ENCODE measurements at places on chromosomes 2 and 18.
A peak's percentile ranks its signal among the peaks of the same experiment; 100 is the strongest.

- no peak for DNase-seq
Measured at GRCh38 chr2:14706201-14706600, 73.7 kb downstream of the LRATD1 start.

DNA sequence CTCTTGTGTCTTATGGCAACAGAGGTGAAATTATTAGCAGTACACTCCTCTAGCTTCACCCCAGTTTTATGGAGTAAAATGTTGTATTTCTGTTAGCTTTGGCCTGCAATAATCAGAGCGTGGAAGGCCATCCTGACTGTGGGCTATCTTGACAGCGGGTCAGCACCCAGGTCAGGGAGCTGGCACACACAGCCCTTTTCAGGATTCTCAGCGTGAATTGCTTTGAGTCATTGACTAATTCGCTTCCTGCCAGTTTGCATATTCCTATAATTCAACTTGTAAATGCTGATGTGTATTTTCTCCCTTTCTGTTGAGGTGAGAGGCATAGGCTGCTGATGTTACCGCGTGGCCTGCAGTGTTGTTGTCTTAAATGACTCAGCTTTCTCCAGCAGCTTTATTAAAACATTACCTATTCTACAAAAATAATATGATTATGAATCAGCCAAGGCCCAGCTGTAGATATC lies 109.6 kb upstream of the EML6 start:
- DNase-seq: no peak

GRCh38 chr2:173290046-173290445 lies 64.6 kb upstream of the CDCA7 start:
- no peak for DNase-seq

DNA sequence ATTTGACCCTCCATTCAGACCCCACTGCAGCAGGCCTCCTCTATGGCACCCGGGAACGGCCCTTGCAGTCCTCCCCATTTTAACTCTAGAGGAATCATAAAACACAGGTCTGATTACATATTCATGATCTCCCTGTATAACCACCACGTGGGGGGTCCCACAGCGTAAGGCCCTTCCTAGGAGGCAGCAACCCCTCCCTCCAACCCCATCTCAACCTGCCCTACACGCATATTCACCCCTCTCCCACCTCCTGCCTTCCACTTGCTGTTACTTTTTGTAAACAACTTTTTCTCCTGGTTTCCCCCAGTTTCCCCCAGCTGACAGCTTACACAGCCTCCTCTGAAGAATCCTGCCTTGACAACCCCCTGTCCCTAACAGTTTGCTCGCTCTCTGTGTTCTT lies 85.1 kb upstream of the FOXI3 start:
- no peak for DNase-seq

GRCh38 chr18:32771871-32772580 lies 797 bp downstream of the KLHL14 start:
- DNase-seq: no peak

DNA sequence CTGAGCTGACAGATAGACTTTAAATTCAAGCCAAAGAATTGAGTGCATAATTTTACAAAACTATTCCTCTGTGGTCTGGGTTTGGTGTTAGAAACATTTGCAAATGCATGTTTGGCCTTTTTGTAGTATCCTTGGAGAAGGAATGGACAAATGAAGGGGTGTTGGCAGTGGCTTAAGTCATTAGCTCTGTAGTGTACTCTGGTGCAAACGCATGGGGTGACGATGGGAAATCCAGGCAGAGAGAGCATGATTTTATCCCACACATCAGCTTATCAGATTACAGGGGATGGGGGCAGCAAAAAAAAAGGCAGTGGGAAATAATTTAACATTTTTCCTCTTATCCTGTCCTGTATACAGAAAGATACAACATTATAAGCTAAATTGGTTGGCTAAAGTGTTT lies 320.6 kb downstream of the ZNF516 start:
- DNase-seq: no peak

- no peak for DNase-seq
Measured at GRCh38 chr2:121098556-121098955, 186.4 kb downstream of the TFCP2L1 start.

DNA sequence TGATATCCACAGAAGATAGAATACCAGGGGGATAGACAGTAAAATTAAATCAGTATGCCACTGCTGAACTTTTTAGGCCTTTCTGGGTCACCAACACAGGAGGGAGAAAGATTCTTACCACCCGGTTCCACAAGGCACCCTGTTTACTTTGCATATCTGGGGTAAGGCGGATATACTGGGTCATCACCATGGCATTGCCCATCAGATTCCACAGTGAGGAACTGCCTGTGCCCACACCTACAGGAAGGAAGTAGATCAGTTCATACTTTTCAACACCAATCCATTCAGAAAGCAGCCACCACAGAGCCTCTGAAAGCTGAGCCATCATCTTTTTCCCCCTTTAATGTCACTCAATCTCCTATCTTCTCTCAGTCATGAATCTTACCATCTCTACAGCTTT lies 2.0 kb downstream of the LMAN2L start:
- DNase-seq: peak; percentile 12

DNA sequence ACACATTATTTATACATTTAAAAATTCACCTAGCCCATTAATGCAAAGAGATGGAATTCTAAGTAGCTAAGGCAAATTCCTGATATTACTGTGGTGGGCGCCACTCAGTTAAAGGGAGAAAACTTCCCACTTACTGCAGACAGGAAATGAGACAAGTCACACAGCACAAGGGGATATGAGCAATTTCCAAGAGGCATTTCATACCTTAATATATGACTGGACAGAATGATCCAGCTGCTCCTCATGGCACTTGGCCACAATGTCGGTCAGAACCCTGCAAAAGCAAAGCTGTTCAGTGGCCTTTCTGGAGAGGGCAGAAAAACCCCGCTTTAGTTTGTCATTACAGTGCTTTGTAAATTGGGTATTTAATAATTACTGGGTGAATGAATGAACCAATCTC lies 121.4 kb upstream of the CCDC195 start:
- DNase-seq: peak; percentile 5

- DNase-seq: no peak
Measured at GRCh38 chr2:205654878-205655605, 27.3 kb upstream of the NRP2 start.

GRCh38 chr2:43943809-43944452 lies 51.9 kb downstream of the LRPPRC start:
- no peak for DNase-seq

DNA sequence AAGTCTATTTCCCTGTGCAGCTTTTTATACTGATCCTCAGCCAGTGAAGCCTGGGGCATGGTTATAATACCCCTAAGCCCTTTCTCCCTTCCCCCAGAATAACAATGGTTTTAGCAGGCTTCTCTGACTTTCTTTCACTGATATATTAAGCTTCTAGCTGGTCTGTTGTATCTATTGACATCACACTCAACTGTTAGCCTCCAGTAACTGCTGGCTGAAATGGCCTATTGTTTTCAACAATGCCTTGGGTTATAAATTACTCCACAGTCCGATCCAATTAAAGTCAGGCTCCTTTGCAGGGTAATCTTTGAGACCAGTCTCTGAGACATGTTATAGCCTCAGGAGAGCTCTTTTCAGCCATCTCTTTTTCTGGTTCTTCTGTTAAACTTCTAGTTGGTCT lies 2.9 kb upstream of the SLC9A4 start:
- DNase-seq: no peak

DNA sequence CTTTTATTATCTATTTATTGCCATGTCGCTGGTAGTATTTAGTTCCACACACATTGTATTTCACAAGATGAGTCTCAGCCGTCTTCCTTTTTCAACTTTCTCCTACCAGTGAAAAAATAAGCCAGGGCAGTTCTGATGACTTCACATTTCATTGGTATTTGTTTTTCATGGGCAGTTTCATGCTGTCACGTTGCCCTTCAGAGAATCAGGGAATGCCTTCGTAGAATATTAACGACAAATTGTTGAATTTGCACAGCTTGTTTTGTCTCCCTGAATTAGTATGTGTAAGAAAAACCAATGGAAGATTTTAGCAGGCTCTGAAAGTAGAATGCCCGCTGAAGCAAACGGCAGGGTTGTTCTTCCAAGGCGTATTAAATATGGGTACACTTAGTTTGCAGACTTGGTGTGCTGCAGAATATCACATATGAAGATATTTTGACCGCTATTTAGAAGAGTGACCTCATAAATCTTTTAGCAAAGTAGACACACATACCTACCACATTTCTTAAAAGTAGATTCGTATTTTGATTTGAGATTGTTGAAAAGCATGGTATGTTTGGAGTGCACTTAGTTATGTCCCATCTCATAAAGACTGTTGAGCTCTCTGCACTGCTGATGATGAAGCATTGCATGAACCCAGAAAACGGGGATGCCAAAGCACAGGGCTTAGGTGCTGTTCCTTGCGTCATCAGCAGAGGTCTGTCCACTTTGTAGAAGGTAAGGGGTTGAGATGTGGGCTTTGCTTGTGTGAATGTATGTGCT lies 2.9 kb downstream of the NEDD4L start:
- no peak for DNase-seq

- DNase-seq: peak; percentile 35
Measured at GRCh38 chr2:152585830-152586484, 131.3 kb downstream of the PRPF40A start.

GRCh38 chr2:24843330-24843860 lies 50.2 kb downstream of the CENPO start:
- no peak for DNase-seq

- no peak for DNase-seq
Measured at GRCh38 chr2:110732422-110733413, at the start of gene ACOXL. Gene ACOXL (plus strand): TSS chr2:110732573. CDS start chr2:110768390, 35,817 bp downstream.

DNA sequence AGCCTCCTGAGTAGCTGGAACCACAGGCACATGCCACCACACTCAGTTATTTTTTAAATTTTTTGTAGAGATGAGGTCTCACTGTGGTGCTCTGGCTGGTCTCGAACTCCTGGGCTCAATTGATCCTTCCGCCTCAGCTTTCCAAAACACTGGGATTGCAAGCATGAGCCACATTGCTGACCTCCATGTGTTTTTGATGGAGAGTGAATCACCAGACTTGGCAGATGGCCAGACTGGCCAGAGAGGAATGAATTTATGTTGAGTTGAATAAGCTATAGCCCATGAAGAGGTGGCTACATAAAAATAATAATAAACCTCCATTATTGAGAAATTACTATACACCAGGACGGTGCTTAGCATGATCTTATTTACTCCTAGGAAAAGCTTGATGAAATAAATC lies 91.5 kb downstream of the MREG start:
- DNase-seq: no peak

DNA sequence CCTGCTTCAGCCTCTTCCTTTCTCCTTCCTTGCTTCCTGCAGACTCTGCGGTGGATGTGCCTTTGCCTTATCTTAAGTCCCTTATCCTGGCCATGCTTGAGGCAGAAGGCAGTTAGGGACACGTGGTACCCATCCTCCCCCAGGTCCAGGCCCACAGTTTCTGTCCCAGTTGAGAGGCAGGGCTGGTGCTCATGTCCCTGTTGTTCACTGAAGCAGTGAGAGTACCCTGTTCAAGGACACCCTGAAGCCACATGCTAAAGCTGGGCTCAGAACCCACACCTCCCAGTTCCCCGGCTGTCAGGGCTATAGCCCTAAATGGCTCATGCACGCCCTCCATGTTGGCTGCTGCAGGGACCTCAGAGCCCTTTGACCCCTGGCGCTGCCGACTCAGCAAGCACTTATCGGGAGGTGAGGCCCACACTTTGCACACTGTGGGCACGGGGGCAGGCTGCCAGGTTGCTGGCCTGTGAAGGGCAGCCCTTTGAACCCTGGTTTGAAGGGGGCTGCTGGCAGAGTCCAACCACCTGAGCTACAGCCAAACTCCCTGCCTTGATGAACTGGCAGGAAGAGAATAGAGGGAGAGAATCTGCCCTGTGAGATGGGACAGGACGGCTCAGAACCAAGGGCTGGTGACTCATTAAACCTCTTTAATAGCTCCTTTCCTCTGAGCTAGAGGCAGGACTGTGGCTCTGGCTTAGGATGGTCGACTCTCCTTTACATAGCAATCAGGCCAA lies 6.3 kb downstream of the KHK start:
- no peak for DNase-seq

DNA sequence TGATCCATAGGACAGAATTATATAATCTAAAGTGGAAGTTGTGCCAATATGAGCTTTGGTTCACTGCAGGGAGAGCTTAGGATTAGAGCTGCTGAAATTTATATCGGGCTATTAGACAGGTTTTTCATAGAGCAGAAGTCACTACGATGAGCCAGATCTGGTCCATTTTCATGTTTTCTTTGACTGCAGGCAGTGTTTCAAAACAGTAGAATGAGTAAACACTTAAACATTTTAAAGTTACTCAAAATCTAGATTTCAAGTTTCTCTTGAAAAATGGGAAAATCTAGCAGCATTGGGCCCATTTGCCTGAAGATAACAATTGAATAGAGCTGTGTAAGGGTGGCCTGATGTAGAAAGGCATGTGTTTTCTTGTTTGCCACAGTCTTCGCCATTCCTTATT lies 14.5 kb upstream of the ADAM23 start:
- DNase-seq: no peak

GRCh38 chr2:109582928-109583895 lies 30.6 kb downstream of the SEPTIN10 start:
- peak; percentile 1 for DNase-seq

DNA sequence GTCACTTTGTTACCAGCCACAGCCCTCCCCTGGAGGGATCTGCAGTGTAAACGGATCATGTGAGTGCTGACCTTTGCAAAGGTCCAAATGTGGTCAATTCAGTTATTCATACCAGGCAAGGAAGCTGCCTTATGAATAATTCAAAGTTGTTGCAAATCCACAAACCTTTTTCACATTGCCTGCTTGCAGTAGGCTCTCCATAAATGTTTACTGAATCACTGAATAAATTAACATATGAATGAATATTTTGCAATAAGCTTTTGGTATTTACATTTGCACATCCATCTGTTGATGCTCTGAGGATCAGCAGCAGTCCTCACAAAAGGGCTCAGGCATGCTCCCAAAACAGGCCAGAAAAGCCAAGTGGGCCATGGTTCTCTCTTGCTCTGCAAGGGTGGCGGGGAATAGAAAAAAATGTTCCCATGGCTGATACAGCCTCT lies 156.8 kb downstream of the VAPA start:
- no peak for DNase-seq

- no peak for DNase-seq
Measured at GRCh38 chr18:58226429-58226828, 182.4 kb downstream of the NEDD4L start.

DNA sequence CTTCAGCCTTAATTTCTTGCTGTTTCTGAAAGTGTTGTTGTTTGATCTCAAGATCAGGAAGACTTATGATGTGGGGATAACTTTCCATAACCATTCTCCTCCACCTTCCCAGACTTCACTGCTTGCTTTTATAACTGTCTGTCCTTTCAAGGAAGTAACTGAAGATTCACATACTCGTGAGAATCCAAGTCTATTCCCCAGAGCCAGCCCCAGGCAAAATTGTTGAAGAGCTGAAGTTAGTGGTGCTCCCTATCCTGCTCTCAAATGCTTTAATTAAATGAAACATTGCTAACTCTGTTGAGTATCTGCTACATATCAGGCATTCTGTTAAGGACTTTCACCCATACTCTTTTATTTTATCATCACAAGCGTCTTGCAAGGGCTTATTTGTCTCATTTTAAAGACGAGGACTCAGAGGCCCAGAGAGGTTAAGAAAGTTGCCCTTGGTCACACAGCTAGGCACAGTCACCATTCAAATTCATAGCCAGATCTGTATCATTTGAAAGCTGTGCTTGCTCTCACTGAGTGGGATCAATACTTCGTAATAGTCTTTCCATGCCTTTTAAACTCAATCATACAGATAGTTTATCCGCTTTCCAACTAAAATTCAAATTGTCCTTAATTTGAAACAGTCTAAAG lies 189.8 kb upstream of the TCF4 start:
- no peak for DNase-seq

- no peak for DNase-seq
Measured at GRCh38 chr2:21363364-21363763, 239.6 kb downstream of the TDRD15 start.

GRCh38 chr2:216404010-216404618 lies 8.2 kb upstream of the SMARCAL1 start:
- peak; percentile 61 for DNase-seq

- DNase-seq: no peak
Measured at GRCh38 chr2:97738179-97739019, 25.0 kb downstream of the ZAP70 start.

Data from activated CD4-positive, alpha-beta T cell treated with anti-CD3 and anti-CD28 coated beads, Interleukin-2, Interleukin-6, amounts not matched to agents 100 ng/mL and 50 ng/mL, durations not matched to agents 16 hours and 8 hours (primary cell).